Naive thymus-derived CD4-positive, alpha-beta T cell (primary cell): ENCODE measurements at places on chromosomes 16 and 17. TPM values are rescaled to one million over a fixed set of nuclear protein-coding genes. Genes with fewer than 3 reads are reported as not detected.

Gene KRTAP4-3
- total RNA-seq = not detected

Gene SCNN1G
- not detected for total RNA-seq

Gene FBXL16
- 42.6 TPM for total RNA-seq

Gene TEDC2
- total RNA-seq = 0.32 TPM

Gene WNT3
- not detected in 2 replicates for total RNA-seq

DNA sequence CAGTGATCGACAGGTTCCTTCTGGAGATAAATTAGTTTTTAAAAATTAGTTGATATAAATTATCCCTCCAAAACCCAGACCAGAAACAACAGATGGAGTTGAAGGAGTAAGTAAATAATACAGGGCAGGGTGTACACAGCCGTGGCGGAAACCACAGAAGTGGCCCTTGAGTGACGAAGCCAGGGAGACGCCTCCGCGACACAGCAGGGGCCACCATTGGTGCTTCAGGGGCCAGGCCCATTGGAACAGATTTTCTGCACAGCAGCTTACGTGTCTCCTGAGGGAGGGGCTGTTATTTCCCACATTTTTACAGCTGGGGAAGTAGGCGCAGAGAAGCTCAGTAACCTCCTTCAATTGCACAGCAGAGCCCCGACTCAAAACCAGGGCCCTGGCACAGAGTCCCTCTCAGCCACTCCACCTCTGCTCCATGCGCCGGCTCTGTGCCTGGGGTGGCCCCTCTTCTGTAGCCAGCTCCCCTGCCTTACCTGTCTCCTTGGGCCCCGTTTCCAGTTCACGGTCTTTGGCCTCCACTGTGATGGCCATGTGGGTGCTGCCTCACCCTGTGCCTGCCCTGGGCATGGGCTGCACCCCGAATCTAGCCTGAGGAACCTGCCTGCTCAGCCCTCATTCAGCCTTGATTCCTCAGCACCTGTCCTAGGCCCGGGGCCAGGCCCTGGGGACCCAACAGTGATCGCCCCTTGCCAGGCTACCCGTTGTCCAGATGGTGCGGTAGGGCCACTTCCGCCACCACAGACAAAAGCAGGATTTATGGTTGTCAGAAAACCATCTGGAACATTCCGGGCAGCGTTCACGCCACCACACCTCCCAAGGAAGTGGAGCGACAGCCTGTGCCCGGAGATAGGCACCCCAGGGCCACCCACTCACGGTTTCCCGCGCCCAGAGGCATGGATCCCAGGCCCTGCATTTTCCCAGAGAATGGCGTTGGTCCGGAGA, 128.5 kb upstream of the GSE1 start:
- H3K4me3 ChIP-seq = no peak overlapping the region
- no peaks in the 10 kb centered on the region for H3K36me3 ChIP-seq
- no peak for DNase-seq

GRCh38 chr17:58917228-58917627, 161.6 kb downstream of the PPM1E start:
- no peak for DNase-seq
- no peaks in the 10 kb centered on the region for H3K27me3 ChIP-seq
- no peaks in the 10 kb centered on the region for H3K4me1 ChIP-seq
- H3K27ac ChIP-seq = no peak overlapping the region
- no peaks in the 10 kb centered on the region for H3K36me3 ChIP-seq

DNA sequence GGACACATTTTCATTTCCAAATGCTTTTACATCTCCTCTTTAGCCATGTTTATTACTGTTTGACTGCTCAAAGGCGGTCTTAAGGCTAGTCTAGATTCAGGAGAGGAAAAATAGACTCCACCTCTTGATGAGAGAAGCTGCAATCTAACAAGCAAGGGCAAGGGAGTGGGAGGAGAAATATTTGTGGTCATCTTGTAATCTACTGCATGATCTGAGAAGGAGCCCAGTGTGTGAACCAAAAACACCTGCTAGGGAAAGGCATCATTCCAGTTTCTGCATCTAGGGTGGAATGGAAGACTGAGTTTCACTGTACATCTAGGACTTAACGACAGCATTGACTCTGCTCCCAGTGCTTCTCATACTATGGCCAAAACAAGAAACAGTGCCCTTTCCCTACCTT, 232.2 kb upstream of the HS3ST3A1 start:
- H3K27me3 ChIP-seq = no peaks in the 10 kb centered on the region
- H3K27ac ChIP-seq = no peak overlapping the region
- DNase-seq = no peak
- no peak overlapping the region for H3K4me3 ChIP-seq
- no peaks in the 10 kb centered on the region for H3K36me3 ChIP-seq
- H3K4me1 ChIP-seq = no peaks in the 10 kb centered on the region

DNA sequence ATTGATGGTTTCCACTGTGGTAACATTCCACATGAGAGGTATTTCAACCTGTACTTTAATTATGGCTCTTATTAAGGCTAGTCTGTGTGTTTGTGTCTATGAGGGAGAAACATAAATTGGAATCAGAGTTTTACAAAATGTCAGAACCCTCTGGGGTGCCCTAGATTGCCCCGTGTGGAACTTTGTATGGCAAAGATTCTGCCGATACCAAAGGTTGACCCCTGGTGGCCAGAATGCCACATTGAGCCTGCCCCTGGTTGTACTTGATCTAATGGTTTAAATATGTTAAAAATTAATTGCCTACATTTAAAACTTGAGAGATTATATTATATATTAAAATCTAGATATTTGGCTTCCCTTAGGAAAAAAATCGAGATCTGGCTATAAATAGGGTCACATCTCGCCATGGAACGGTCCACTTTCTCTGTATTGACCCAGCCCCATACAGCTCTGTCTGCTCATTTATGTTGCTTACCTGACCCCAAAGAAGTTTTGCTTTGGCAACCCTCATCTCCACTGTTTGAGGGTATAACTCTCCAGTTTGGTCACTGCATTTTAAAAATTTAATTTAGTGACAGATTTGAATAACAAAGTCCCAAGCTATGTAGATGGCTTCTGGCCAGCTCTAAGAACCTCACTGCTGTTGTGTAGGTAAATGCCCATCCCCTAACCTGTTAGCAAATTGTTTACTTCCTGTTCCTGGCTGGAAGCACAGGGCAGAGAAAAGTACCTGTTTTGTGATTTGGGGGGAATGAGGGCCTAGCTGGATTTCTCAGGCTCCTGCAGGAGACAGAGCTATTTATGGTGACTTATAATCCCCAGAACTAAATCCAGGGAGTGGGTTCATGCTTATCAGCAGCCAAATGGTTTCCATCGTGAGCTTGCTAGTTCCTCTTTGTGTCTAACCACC, 95.0 kb downstream of the PLCG2 start:
- no peak overlapping the region for H3K27ac ChIP-seq
- DNase-seq = peak; percentile 9
- no peak overlapping the region for H3K4me3 ChIP-seq

GRCh38 chr16:11168386-11169051, 87.5 kb downstream of the SOCS1 start:
- no peaks in the 10 kb centered on the region for H3K36me3 ChIP-seq
- no peaks in the 10 kb centered on the region for H3K4me1 ChIP-seq
- DNase-seq = no peak
- H3K27me3 ChIP-seq = no peaks in the 10 kb centered on the region
- no peak overlapping the region for H3K27ac ChIP-seq
- H3K4me3 ChIP-seq = no peak overlapping the region

DNA sequence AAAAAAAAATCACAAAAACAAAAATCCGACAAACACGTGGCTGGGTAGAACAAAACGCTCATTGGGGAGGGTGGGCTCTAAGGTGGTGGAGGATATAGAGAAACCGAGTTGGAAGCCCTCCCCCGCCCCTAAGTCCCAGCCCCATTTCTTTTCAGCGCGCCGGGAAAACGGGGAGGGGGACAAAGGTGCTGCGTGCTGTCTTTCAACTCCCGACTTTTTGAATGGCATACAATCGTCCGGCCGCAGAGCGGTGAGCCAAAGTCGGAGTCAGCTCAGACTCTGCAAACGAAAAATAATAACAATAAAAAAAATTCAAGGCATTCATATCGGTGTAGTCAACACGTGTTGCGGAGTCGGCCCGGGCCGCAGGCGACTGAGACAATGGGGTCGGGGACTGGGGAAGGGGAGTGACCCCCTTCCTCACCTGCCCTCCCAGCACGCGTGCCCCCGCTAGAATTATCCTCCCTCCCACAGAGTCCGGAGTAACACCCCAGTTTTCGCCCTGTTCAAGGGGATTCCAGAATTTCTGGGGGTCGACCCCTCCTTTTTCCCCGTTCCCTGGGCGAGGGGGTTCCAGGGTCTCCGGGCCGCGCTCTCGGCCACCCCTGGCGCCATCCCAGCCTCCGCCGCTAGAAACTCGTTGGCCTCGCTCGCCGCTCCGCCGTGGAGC, 1.7 kb upstream of the IGF2BP1 start:
- H3K4me1 ChIP-seq = peaks cover 8% of the 10 kb centered on the region
- no peak overlapping the region for H3K27ac ChIP-seq
- H3K27me3 ChIP-seq = peaks cover 62% of the 10 kb centered on the region
- H3K4me3 ChIP-seq = no peak overlapping the region
- H3K36me3 ChIP-seq = no peaks in the 10 kb centered on the region

- H3K36me3 ChIP-seq = no peaks in the 10 kb centered on the region
- H3K4me1 ChIP-seq = no peaks in the 10 kb centered on the region
- H3K27ac ChIP-seq = no peak overlapping the region
- DNase-seq = no peak
- no peak overlapping the region for H3K4me3 ChIP-seq
These were observed 54.9 kb downstream of the SNX11 start for GRCh38 chr17:48162306-48162934.

GRCh38 chr16:3021449-3022207, 1.5 kb downstream of the TNFRSF12A start:
- peaks cover 12% of the 10 kb centered on the region for H3K36me3 ChIP-seq
- H3K4me1 ChIP-seq = peaks cover 43% of the 10 kb centered on the region
- H3K27me3 ChIP-seq = no peaks in the 10 kb centered on the region
- H3K4me3 ChIP-seq = peak overlapping the region; percentile 58

- peaks cover 5% of the 10 kb centered on the region for H3K27me3 ChIP-seq
- H3K4me1 ChIP-seq = peaks cover 13% of the 10 kb centered on the region
- H3K4me3 ChIP-seq = no peak overlapping the region
- no peak for DNase-seq
- no peak overlapping the region for H3K27ac ChIP-seq
- H3K36me3 ChIP-seq = no peaks in the 10 kb centered on the region
These were observed 16.2 kb upstream of the HNF1B start for GRCh38 chr17:37761059-37761458.

GRCh38 chr17:49748791-49749190, 15.1 kb downstream of the FAM117A start:
- H3K4me1 ChIP-seq = peaks cover 76% of the 10 kb centered on the region
- no peaks in the 10 kb centered on the region for H3K27me3 ChIP-seq
- peak overlapping the region; percentile 84 for H3K27ac ChIP-seq
- H3K36me3 ChIP-seq = no peaks in the 10 kb centered on the region
- DNase-seq = peak; percentile 44

DNA sequence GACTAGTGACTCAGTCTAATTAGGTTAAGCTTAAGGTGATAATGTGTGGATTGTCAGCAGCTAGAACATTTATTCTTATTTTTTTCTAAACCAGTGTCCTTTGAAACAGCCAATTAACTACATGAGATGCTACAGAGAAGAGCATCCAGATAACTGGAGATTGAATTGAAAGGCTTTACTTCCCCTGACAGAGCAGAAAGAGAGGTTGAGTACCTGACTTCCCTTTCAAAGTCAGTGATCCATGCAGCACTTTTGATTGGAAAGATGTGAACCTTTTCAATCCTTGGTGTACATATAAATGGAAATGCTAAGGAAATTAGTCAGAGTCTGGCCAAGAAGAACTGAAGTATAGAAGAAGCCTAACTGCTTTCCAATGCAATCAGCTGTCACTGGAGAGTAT, 653.8 kb downstream of the CDH8 start:
- no peak overlapping the region for H3K27ac ChIP-seq
- DNase-seq = no peak
- no peaks in the 10 kb centered on the region for H3K27me3 ChIP-seq
- H3K4me1 ChIP-seq = no peaks in the 10 kb centered on the region
- no peak overlapping the region for H3K4me3 ChIP-seq

DNA sequence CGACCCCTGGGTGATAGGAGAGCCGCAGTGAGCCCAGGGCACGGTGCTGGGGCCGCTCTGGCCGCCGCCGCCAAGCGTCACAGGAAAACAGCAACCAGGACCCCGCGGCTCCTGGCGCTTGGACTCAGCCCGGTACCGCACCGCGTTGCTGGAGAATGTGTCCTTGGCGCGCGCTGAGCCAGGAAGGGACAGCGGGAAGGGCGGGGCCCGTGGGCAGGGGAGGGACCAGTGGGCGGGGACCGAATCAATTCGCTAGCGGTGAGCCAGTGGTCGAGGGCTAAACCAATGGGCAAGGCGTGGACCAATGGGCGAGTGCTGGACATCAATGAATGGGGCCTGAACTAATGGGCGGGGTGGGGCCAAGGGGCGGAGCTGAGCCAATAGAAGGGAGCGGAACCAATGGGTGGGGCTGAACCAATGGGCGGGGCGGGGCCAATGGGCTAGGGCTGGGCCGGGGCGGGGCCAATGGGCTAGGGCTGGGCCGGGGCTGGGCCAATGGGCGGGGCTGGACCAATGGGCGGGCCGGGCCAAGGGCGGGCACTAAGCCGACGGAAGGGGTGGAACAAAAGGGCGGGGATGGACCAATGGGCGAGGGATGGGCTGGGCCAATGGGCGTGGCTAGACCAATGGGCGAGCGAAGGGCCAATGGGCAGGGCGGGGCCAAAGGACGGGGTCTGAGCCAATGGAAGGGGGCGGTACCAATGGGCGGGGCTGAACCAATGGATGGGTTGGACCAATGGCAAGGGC, 6.3 kb upstream of the FLYWCH1 start:
- H3K4me3 ChIP-seq = peak overlapping the region; percentile 70

GRCh38 chr16:71826533-71827017, 17.9 kb upstream of the AP1G1 start:
- H3K36me3 ChIP-seq = no peaks in the 10 kb centered on the region
- H3K27me3 ChIP-seq = no peaks in the 10 kb centered on the region
- no peak overlapping the region for H3K27ac ChIP-seq
- no peaks in the 10 kb centered on the region for H3K4me1 ChIP-seq
- DNase-seq = no peak

- no peaks in the 10 kb centered on the region for H3K27me3 ChIP-seq
- no peak for DNase-seq
- peaks cover 25% of the 10 kb centered on the region for H3K4me1 ChIP-seq
- no peak overlapping the region for H3K27ac ChIP-seq
- H3K4me3 ChIP-seq = no peak overlapping the region
These were observed 34.4 kb downstream of the CMIP start for GRCh38 chr16:81478876-81479511.

GRCh38 chr17:2595716-2596115, 2.3 kb downstream of the PAFAH1B1 start:
- peak overlapping the region; percentile 67 for H3K4me3 ChIP-seq
- H3K27ac ChIP-seq = peak overlapping the region; percentile 90
- H3K4me1 ChIP-seq = peaks cover 34% of the 10 kb centered on the region

DNA sequence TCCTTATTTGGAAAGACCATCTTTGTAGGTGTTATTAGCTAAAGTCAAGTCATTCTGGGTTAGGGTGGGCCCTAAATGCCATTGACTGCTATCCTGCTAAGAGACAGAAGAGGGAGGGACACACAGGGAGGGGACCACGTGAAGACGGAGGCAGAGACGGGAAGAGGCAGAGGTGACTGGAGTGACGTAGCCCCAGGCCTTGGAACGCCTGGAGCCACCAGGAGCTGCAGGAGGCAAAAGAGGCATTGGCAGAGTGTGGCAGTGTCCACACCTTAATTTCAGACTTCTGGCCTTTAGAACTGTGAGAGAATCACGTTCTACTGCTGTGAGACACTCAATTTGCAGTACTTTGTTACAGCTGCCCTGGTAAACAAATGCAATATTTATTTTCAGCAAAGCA, 13.3 kb downstream of the AFMID start:
- no peaks in the 10 kb centered on the region for H3K27me3 ChIP-seq
- no peak for DNase-seq
- H3K36me3 ChIP-seq = no peaks in the 10 kb centered on the region
- no peak overlapping the region for H3K27ac ChIP-seq
- no peaks in the 10 kb centered on the region for H3K4me1 ChIP-seq
